ENCODE measurements at places on chromosomes 13 and 19.
A peak's percentile ranks its signal among the peaks of the same experiment; 100 is the strongest.

- no peak for DNase-seq
Measured at GRCh38 chr13:22594041-22594440, 586.7 kb upstream of the SGCG start.

DNA sequence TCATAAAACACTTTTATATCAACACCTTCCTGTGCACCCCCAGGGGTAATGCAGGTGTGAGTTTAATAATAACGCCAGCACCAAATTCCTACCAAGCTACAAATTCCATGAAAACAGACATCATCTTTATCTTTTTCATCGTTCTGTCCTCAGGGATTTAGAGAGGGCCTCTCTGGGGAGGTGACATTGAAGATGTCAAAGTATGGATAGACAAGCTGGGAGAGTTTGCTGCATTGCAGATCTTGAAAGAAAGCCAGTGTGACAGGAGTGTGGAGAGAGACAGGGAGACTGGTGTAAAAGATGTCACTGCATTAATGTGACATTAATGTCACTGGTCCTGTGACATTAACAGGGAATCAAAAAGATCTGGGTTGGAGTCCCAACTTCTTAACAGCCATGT, 10.1 kb downstream of the CACNG6 start:
- DNase-seq = no peak

DNA sequence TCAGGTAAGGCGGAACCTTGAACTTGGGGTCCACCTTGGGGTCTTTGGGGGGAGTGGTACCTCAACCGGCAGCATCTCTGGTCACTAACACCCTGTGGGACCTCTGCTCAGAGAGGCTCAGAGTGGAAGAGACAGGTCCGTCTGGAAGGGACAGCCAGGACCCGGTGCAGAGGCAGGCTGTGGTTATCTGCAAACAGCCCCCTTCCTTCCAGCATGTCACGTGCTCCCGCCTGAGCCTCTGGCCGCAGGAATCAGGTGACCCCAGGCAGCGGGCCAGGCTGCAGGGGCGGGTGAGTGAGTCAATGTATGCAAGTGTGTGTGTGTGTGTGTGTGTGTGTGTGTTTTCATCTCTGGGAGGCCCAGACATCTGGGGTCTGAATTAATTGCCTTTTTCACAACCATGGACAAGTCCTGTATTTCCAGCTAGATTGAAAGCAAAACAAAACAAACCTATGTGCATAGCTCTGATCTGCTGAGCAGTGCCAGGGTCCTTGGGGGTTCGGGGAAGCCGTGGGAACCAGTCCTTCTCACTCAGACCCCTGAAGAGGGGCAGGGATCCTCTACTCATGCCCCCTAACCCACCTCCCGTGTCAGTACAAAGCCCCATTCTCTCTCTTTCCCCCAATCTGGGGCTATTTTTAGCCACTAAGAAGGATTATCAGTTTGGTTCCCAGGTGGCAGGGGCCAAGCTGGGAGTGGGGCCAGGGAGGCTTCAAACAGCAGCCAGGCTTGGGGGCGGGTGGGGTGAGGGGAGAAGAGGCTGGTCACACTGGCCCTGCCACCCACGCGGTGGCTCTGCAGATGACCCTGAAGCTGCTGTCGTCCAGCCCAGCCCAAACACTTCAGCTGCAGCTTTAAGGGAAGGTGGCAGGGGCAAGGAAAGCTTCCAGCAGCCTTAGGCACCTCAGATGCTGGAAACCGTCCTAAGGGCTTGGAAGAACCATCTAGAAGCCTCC, 31.4 kb downstream of the CERS4 start:
- DNase-seq = peak; percentile 45

- no peak for DNase-seq
Measured at GRCh38 chr13:65677906-65678305, 1552.2 kb downstream of the PCDH9 start.

DNA sequence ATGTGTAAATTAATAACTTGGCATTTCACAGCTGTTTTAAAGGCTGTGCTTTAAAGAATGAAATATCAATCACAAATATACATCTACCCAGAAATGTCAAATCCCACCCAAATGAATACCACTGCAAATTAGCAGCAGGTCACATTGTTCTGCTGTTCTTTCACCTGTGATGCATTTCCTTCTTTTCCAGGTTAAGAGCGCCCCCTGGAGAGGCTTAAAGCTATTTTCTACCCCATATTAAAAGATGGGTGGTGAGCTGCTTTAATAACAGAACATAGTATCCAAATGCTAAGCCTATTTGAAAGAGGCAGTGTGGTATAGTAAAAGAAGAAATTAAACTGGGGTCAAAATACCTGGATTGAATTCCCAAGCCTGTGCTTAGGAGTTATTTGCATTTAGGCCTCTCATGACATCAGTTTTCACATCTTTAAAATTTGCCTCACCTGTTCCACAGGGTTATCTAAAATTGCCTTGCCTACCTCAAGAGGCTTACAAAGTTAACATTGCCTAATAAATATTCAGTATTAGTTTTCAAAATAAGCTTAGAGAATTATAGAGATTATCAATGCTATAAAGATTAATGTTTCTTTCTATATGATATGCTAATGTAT, 396.9 kb upstream of the SLITRK5 start:
- DNase-seq = no peak

GRCh38 chr19:40528533-40529092, 48.1 kb upstream of the SHKBP1 start:
- DNase-seq = no peak

- DNase-seq = peak; percentile 9
Measured at GRCh38 chr13:64471916-64472315, 2758.2 kb downstream of the PCDH9 start.

- no peak for DNase-seq
Measured at GRCh38 chr19:46721269-46722003, 4.5 kb upstream of the PRKD2 start.

DNA sequence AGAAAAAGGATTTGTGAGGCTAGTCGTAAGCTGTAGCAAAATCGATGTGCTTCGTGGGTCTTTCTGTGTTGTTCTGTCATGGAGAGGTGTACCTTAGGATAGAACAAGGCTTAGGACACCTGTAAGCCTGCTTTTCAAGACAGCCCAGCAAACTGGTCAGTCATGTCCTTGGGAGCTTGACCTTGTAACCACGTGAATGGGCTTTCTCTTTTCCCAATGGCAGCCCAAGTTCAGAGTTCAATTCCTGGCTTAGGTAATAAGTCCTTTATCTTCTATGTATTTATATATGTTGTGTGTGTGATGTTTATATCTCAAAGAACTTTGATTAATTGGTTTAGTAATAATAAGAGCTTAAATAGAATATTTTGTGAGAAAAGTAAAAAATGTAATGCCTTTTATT, 112.9 kb downstream of the TNFRSF19 start:
- no peak for DNase-seq

GRCh38 chr19:35725216-35725861, 7.5 kb downstream of the KMT2B start:
- no peak for DNase-seq

DNA sequence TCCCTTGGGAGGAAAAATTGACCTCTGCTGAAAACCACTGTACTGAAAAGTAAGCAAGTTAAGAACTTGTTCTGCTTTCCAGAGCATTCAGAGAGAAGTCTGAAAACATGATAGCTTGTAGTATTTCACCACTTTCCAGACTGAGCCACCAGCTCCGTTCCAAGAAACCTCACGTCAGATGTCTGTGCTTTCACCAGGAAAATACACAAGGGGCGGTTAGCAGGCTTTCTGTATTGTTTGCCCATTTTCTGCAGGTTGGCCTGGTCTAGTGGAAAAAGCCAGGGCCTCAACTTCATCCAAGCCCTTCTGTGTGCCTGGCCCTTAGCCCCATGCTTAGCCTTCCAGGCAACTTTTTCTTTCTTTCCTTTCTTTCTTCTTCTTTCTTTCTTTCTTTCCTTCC, 36.4 kb downstream of the RXFP2 start:
- no peak for DNase-seq

- DNase-seq = no peak
Measured at GRCh38 chr13:67829641-67830040, 599.5 kb upstream of the PCDH9 start.

GRCh38 chr13:114313061-114313860, 1.0 kb upstream of the CHAMP1 start:
- DNase-seq = no peak

GRCh38 chr13:111897178-111897845, 169.6 kb upstream of the SOX1 start:
- no peak for DNase-seq

DNA sequence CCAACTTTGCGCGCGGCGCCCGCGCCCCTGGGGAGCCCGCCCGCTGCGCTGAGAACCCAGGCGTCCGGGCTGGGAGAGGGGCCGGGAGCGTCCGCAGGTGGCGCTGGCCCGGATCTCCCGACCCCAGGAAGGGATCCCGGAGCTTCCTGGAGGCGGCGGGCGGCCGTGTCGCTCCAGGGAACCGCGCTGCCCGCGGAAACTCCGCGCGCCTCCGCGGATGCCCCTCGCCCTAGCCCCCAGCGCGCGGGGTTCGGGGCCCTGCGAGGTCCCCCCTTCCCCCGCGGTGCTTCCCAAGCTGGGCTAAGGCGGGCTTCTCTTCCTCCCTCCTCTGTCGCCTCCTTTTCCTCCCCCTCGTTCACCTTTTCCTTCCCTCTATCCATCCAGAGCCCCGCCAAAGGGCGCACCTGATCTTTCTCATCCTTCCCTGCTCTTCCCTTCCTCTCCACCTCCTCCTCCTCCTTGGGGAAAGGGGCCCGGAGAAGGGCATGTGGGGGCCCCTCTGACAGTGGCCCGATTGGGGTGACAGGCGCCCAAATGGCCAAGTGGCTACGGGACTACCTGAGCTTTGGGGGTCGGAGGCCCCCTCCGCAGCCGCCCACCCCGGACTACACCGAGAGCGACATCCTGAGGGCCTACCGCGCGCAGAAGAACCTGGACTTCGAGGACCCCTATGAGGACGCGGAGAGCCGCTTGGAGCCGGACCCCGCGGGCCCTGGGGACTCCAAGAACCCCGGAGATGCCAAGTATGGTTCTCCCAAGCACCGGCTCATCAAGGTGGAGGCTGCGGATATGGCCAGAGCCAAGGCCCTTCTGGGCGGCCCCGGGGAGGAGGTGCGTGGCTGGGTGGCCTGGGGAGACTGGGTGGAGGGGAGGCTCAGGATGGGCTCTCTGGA, 710 bp downstream of the SHD start:
- no peak for DNase-seq

DNA sequence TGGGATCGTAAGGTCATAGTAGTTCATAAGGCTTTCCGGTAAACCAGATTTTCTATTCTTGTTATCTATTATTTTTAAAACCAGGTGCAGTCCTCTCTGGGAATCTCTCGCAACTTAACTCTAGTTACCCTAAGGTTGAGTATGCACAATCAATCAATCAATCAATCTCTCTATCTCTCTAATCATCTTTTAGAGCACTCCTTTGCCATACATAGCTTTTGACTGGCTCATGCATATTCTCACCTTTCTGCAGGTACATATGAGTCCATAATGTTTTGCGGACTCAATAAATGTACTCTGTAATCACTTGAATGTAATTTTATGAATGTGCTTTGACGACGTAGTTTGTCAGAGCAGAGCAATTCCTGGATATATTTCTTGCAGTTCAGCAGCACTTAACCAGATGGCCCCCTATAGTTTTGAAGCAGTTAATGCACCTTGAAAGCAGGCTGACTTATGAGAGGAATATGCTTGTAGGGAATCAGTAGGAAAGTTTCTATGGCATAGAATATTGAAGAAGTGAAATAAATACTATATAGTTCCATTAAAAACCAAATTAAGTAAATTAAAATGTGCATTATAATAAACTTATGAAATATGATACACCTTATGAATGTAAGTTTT, 524.7 kb downstream of the GPC5 start:
- no peak for DNase-seq

DNA sequence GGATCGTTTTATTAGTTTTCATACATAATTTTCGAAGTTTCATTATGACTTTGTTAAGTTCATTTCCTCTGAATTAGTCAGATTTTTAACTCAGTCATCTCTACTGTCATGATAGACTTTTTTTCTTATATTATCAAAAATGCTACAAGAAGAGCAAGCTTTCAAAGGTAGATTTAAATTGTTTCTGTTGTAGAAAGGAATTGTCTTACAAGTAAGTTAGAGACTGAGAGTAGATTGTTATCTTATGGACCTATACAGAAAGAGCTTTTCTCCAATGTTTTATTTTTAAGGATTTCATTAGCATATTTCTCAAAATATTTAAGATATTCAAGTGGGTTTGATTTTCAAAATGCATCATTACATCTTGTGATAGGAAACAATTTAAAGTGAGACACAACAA, 2.7 kb downstream of the MAB21L1 start:
- DNase-seq = no peak

DNA sequence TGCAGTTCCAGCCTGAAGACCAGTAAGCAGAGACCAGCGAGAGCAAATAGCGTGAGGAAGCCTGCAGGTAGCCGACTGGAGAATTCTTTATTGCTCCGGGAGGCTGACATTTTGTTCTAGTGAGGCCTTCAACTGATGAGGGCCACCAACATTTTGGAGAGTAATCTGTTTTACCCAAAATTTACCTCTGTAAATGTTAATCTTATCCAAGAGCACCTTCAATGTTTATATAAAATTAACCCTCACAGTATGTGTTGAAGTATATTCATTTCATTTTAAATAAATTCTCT, 546.4 kb upstream of the SLITRK5 start:
- DNase-seq = no peak

DNA sequence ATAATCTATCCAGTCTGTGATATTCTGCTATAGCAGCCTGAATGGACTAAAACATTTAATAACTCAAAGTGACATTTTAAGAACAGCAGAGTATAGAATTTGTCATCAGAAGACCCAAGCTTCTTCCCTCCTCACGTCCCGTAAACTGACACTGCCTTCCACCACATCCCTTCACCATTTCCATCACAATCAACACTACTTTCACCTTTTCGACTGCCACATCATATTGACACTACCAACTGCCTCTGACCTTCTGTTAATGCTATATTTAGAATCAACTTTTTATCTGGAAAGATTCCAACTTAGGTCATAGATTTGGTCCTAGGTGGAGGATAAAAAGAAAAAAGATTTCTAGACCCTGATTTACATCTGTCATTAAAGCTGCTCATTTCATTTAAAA, 39.6 kb downstream of the STOML3 start:
- DNase-seq = no peak

DNA sequence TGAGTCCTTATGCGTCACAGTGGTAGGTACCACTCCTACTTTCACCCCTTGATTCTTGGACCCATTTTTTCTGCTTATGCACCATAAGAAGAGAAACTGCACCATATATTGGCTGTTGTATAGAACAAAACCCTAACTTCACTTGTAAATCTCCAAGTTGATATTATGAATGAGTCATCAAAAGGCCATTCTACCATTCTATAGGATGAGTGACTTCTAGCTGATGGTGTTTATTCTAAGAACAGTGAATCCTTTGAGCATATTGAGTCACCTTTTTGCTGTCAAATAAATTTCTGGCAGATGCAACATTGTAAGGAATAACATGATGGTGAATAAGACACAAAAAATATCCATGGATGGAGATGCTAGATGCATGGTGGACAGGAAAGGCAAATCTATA, 57.7 kb downstream of the POLR1D start:
- no peak for DNase-seq
